ENCODE measurements at places on chromosomes 5 and 9.

GRCh38 chr9:128420651-128421481 is at the start of gene CERCAM:
Gene CERCAM (plus strand): TSS chr9:128420857. CDS start chr9:128420878, 21 bp downstream.
- peak; percentile 51 for DNase-seq

GRCh38 chr5:83092619-83093018 is 15.3 kb downstream of the XRCC4 start:
- DNase-seq: no peak

DNA sequence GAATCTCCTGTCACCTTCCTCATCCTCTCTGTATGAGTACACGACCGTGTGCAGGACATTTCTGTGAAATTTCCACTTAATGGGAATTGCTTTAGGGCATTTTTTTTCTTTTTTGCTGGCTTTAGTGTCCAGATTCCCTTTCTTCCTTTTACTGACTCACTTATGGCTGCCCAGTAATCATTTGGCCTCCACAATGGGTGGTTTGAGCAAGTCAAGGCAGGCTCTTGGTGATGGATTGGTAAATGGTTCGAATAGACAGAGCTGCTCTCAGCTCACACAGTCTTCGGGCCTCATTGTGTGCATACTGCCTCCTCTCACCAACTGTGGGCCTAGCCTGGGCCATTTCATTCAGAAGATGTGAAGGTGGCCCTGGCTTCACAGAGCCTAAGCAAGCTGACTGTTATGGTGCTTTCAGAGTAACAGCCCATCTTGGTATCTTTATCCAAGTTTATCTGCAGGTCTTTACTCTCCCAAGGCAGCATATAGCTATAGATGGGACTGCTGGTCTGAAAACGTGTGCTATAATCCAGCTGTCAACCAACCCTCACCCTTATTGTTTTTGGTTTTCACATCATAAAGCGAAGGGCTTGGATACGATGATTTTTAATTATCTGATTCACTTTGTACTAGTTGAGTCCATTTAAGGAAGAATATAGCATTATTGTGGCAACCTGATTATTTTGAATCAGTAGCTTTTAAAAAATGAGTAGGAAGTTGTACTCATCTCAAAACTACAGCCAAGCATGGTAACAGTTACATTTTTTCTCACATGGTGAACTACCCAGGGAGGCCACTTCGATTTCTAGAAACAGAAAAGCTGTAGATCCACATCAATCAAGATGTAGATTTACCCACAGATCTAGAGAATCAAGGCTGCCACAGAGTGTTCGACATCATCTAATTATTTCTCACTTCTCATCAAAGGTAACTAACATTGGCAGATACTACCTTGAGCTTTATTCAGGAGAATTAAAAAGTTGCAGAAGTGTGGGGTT is 50.4 kb upstream of the CKMT2 start:
- DNase-seq: no peak

DNA sequence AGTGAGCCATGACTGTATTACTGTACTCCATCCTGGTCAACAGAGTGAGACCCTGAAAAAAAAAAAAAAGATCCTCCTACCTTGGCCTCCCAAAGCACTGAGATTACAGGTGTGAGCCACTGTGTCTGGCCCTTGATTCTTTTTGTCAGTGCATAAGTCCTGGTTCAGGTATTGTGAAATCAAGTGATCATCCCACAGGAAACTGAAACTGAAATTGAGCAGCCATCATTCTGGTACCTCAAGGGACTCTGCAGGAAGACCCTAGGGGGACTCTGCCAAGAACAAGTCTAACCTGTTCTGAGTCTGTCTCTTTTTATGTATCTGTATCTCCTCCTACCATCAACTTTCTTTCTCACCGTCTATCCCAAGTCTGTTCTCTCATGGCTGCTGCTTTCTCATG is 1.9 kb upstream of the DCAF10 start:
- no peak for DNase-seq

DNA sequence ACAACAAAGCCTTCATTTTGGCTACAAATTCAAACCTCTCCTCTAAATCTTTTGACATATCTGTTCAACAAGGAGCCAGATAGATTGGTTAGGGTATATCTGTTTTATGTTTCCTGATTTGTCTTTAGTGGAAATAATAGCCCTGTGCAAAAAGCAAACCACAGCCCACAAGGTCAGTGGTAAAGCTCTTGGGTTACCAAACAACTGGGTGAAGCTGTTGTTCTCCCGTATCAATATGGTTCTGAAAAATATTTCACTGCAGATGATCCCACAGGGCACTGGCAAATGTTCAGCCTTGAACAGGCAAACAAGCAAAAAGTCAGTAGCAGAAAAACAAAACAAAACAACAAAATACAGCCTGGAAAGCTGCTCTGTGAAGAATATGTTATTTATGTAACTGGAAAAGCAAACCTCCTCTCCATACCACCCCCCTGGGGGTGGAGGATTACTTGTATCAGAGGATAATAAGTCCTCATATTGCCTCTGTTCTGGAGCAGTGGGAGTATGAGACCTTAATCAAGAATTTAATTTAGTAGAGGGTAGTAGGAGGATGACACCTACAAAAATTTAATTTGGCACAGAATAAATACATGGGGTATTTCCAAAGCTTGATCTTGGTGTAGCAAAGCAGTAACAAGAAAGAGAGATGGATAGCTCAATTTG is 20.8 kb upstream of the PTBP3 start:
- DNase-seq: no peak

DNA sequence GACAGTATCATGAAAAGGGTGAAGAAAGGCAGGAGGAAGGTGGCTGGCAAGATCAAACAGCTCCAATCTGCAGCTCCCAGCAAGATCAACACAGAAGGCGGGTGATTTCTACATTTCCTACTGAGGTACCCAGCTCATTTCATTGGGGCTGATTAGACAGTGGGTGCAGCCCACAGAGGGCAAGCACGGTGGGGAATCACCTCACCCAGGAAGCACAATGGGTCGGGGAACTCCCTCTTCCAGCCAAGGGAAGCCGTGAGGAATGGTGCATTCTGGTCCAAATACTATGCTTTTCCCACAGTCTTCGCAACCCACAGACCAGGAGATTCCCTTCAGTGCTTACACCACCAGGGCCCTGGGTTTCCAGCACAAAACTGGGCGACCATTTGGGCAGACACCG is 66.8 kb downstream of the CAMSAP1 start:
- no peak for DNase-seq

- DNase-seq: no peak
Observed at GRCh38 chr9:13291718-13292117, 12.2 kb upstream of the MPDZ start.

Data from activated CD4-positive, CD25-positive, alpha-beta regulatory T cell treated with anti-CD3 and anti-CD28 coated beads, Interleukin-2, amount 50 U/mL, for 72 hours (primary cell).